Vagina (tissue), 2 donors: ENCODE measurements at places on chromosomes 7 and 10.

DNA sequence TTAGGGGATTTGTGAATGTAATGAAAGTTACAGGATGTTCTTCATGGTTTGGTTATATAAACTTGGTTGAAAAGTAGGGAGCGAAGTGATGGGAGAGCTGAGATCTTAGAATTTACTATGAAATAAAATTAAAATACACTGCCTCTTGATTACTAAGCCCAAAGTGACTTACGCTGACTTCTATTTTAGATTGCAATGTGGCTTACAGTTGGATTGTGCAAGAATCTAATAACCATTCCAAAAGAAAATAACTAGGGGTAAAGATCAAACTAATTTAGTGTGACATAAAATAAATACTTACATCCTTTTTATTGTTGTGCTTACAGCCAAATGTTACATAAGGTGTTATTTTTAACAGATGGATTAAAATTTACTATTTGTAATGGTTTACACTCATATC, 15.3 kb downstream of the WNT16 start:
- H3K27me3 ChIP-seq = no peaks in the 10 kb centered on the region
- H3K4me1 ChIP-seq = no peaks in the 10 kb centered on the region
- H3K4me3 ChIP-seq = no peak overlapping the region

GRCh38 chr7:93030605-93031225, 87.1 kb downstream of the SAMD9 start:
- no peak for DNase-seq
- H3K27me3 ChIP-seq = no peaks in the 10 kb centered on the region
- H3K4me1 ChIP-seq = no peaks in the 10 kb centered on the region
- no peak overlapping the region for H3K27ac ChIP-seq
- no peaks in the 10 kb centered on the region for H3K36me3 ChIP-seq
- H3K4me3 ChIP-seq = no peak overlapping the region

DNA sequence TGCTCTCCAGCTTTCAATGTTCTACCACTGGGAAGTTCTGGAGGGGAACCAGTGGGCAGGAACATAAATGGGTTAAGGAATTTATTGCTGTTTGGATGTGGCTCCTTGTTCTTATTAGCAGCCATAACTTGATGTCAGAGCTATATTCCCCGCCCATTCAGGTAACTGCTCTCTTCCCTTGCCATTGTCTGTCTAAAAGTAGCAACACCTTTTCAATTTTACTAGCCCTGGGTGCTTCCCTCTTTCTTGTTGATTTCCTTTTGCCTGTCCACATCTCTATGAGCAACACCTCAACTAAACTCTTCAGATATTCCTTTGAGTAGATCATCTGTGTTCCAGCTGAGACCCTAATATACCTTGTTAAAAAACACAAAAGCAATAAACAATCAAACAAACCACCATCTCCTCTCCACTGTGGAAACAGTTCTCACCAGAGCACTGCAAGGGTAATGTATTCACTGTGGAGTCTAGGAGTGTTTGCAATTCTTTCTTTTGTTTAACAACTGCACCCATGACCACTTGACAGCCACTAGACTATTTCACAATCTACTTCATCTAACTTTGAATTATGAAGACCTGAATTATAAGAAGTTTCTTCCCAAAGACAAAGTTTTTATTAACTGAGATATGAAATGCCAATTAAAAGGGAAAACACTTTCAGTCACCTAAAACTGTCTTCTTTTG, 436.7 kb downstream of the IPMK start:
- DNase-seq = no peak
- H3K36me3 ChIP-seq = no peaks in the 10 kb centered on the region
- no peaks in the 10 kb centered on the region for H3K4me1 ChIP-seq
- no peaks in the 10 kb centered on the region for H3K27me3 ChIP-seq

DNA sequence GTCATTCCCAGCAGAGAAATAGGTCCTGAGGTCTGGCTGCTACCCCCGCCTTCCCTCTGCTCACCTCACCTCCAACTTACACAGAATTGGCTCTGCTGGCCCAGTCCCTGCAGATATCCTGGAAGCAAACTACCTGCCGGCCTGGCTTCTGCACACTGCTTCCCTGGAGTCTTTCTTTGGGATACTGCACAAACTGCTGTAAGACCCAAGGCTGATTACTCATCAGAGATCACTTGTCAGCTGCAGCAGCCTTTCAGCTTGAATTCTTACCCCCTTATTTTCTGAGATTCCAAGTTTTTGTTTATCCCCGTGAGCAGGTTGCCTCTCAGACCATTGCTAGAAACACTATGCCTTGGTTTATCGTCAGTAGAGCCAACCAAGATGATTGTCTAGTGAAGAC, 426.4 kb downstream of the PHTF2 start:
- no peak for DNase-seq
- no peaks in the 10 kb centered on the region for H3K27me3 ChIP-seq
- no peaks in the 10 kb centered on the region for H3K4me1 ChIP-seq
- no peaks in the 10 kb centered on the region for H3K36me3 ChIP-seq

DNA sequence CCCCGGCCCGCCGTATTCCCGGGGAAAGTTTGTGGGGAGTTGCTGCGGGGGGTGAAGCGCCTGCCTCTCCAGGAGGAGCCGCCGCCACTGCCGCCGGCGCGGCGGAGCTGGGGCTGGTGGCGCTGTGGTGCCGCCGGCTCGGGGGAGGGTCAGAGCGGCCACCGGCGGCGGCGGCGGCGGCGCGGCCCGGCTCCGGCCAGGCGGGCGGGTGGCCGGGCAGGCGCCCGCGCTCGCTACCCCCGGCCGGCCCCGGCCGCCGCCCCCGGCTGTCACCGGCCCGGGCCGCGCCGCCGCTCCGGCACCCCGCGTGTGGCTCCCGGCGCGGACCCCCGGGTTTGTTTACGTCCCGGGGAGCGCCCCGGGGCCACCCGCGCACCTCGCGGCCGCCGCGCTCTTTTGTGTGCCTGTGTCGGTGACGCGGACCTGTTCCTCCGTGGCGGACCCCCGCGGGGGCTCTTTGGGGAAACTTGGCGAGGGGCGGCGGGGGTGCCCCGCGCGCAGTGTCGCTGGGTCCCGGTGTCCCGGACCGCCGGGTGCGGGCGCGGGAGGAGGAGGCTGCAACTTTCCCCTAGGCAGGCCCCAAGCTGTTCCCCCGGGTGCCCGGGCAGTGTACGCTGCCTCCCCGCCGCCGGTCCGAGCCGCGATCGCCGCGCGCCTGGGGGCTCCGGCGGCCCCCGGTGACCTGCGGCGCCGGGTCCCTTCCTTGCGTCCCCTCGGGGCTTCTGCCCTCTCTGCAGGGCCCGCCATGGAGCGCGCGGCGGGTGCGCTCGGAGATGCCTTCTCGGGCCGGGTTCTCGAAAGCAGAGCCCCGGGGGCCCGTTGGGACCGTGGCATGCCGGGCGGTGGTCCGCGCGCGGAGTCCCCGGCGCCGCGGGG, 593 bp upstream of the CUX1 start:
- no peaks in the 10 kb centered on the region for H3K27me3 ChIP-seq
- DNase-seq = no peak
- peaks cover 32% of the 10 kb centered on the region for H3K4me1 ChIP-seq
- peak overlapping the region; percentile 91 for H3K4me3 ChIP-seq
- H3K27ac ChIP-seq = peak overlapping the region; percentile 28

GRCh38 chr7:37943905-37944736, 23.7 kb downstream of the EPDR1 start:
- peaks cover 25% of the 10 kb centered on the region for H3K4me1 ChIP-seq
- no peaks in the 10 kb centered on the region for H3K27me3 ChIP-seq
- peak overlapping the region; percentile 86 for H3K27ac ChIP-seq
- no peak overlapping the region for H3K4me3 ChIP-seq

DNA sequence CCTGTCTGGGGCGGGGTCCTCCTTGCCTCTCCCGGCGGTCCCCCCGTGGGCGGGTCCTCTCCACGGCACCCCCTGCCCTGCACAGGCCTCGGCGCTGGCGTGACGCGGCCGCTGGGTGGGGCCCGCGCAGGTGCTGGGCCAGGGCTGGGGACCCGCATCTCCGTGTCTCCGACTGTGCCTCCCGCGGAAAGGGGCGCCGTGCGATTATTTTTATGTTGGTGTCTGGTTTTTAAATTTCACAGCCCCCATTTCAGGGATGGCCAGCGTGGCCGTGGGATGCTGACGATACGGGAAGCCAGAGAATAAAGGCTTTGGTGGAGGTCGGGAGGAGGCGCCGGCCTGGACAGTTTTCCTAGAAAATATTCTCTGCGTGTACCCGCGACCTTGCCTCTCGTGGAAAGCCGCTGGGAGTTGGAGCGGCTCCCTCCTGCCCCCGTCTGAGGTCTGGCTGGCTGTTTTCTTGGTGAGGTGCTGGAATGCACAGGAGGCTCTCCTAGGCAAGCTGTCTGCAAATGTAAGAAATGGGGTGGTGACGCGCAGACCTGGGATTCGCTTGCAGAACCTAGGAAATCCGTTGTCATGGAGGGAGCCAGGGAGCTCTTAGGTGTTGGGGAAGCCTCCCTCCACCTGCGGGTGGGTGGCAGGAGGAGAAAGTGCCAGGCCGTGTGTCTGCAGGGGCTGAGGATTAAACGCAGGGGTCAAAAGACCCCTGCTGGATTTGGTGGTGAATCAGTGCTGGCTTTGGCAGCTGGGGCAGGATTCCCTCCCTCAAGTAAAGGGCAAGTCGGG, 28.7 kb upstream of the JAKMIP3 start:
- H3K4me3 ChIP-seq = peak overlapping the region; percentile 44
- peaks cover 6% of the 10 kb centered on the region for H3K4me1 ChIP-seq
- no peak overlapping the region for H3K27ac ChIP-seq
- no peak for DNase-seq

DNA sequence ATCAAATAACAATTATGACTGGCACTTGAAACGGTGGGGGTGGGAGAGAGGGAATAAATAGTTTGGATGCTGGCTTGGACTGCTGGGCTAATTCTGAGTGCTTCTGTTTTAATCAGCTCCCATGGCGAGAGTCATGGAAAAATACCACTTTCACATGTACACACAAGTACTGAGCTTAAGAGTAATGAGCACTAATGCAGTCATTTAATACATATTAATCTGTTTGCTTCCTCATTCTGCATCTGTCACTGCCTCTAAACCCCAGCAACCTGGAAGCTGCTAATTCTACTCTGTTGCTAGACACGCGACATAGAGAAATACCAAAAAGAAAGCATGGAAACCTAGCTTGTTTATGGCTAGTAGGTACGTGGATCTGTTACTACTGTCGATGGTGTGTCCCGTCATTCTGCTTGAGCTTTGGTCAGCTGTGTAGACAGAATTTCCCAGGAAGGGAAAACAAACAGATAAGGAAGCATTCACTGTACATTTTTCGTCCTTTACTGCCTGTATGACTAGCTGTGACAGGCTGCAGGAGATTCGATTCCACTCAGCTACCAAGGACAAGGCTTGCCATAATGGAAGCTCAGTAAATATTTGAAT, 238.8 kb downstream of the BAMBI start:
- H3K27me3 ChIP-seq = no peaks in the 10 kb centered on the region
- H3K27ac ChIP-seq = no peak overlapping the region
- H3K4me3 ChIP-seq = no peak overlapping the region
- H3K36me3 ChIP-seq = no peaks in the 10 kb centered on the region
- DNase-seq = no peak
- H3K4me1 ChIP-seq = no peaks in the 10 kb centered on the region

GRCh38 chr10:28709001-28709710, 31.8 kb downstream of the BAMBI start:
- H3K27me3 ChIP-seq = no peaks in the 10 kb centered on the region
- no peak for DNase-seq
- no peaks in the 10 kb centered on the region for H3K36me3 ChIP-seq
- H3K4me1 ChIP-seq = no peaks in the 10 kb centered on the region
- no peak overlapping the region for H3K27ac ChIP-seq
- no peak overlapping the region for H3K4me3 ChIP-seq

GRCh38 chr10:72932259-72933015, 22.2 kb downstream of the PLA2G12B start:
- no peak overlapping the region for H3K27ac ChIP-seq
- H3K36me3 ChIP-seq = no peaks in the 10 kb centered on the region
- no peak overlapping the region for H3K4me3 ChIP-seq
- DNase-seq = no peak

GRCh38 chr10:79454259-79454658, 8.8 kb upstream of the ZCCHC24 start:
- no peak for DNase-seq
- no peaks in the 10 kb centered on the region for H3K27me3 ChIP-seq
- no peaks in the 10 kb centered on the region for H3K36me3 ChIP-seq
- no peaks in the 10 kb centered on the region for H3K4me1 ChIP-seq

GRCh38 chr7:130987092-130987491, 253.1 kb upstream of the KLF14 start:
- H3K36me3 ChIP-seq = peaks cover 12% of the 10 kb centered on the region
- no peak overlapping the region for H3K27ac ChIP-seq
- no peaks in the 10 kb centered on the region for H3K27me3 ChIP-seq
- DNase-seq = no peak
- H3K4me3 ChIP-seq = no peak overlapping the region

- no peaks in the 10 kb centered on the region for H3K27me3 ChIP-seq
- no peak overlapping the region for H3K4me3 ChIP-seq
- no peaks in the 10 kb centered on the region for H3K4me1 ChIP-seq
- DNase-seq = no peak
- no peak overlapping the region for H3K27ac ChIP-seq
- no peaks in the 10 kb centered on the region for H3K36me3 ChIP-seq
Measured at GRCh38 chr10:32911285-32912016, 46.6 kb downstream of the ITGB1 start.

DNA sequence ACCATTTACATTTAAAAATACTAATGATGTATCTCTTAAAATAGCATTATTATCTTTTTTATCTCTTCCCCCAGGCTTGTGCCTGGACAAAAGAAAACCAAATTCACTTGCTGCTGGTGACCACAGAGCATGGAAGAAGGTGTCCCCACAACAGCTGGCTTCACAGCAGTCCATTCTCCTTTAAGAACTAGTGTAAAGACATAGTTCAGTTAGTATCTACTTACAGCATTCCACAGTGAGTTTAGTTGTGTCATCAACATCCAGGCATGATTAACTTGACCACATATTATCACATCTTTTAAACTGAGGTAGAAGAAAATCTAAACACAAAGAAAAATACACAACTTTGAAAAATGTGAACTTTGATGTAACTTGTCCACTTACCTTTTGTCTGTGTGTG, 55.0 kb downstream of the LRRC17 start:
- H3K27me3 ChIP-seq = no peaks in the 10 kb centered on the region
- H3K27ac ChIP-seq = no peak overlapping the region
- DNase-seq = no peak

GRCh38 chr7:151301471-151302462, 39.8 kb upstream of the NUB1 start:
- peak; percentile 72 for DNase-seq
- H3K27me3 ChIP-seq = no peaks in the 10 kb centered on the region
- H3K36me3 ChIP-seq = no peaks in the 10 kb centered on the region

- no peak overlapping the region for H3K4me3 ChIP-seq
- no peaks in the 10 kb centered on the region for H3K4me1 ChIP-seq
- no peak overlapping the region for H3K27ac ChIP-seq
- no peaks in the 10 kb centered on the region for H3K27me3 ChIP-seq
Measured at GRCh38 chr10:7445474-7446185, 34.8 kb upstream of the SFMBT2 start.
